ENCODE measurements at places on chromosomes 1 and 21.

GRCh38 chr1:12595757-12596006, 22.3 kb downstream of the DHRS3 start:
- no peak for DNase-seq

GRCh38 chr21:25619198-25619597, 11.9 kb upstream of the MRPL39 start:
- no peak for DNase-seq

GRCh38 chr1:214898161-214898560, 184.4 kb upstream of the KCNK2 start:
- DNase-seq = no peak

DNA sequence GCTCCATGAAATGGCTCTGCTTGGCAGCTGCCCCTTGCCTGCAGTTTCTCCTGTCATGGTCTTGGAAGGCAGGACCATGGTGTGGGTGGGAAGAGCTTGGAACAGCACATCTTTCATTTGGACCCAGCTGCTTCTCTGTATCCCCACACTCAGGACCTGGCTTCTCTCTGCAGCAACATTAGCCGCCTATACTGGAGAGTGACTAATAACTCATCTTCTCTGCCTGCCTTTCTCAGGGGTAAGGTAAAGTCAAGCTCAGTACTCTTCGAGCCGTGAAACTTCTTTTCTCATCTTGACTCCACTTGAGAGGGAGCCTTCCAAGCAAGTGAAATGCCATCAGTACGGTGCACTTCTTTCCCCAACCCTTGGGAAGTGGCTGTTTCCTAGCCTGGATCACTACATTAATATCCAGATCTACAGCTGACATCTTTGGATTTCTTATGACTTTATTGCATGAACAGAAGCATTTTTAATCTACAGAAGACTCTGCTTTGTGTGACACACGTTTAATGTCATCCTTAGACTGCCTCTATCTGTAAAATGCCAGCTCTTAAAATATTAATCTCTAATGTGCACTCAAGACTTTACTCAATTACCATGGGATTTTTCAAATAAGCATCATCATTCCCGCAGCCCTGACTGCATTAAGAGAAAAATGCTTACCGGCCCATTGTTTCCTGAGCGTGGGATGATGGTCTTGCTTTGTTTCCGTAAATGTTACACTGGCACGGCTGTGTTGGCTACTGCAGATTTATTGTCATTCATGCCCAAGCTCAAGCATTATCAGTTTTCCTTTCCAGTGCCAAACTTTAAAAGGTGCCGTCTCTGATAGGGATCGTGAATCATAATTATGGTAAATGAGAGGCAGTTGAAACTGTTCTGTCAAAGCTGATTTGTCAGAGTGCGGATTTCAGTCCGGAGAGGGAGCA, 242.9 kb downstream of the HHAT start:
- DNase-seq = no peak

GRCh38 chr21:27647401-27647800, 680.5 kb upstream of the ADAMTS5 start:
- DNase-seq = no peak

DNA sequence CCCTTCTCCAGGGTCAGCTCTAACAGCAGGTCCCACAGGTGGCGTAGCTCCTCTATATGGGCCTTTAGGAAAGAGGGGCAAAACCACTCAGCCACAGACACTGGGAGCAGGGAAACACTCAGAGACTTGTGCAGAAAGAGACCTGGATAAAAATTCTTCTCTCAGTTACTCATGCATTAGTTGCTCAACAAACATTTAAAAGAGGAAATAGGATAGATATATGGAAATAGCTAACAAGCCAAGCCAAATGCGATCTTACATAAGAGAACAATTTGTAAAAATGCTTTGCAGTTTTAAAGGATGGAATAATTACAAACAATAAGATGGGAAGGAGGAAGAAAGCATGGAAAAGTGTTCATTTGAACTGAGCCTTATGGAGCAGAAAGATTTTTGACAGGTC, 4.9 kb downstream of the SPTA1 start:
- no peak for DNase-seq

DNA sequence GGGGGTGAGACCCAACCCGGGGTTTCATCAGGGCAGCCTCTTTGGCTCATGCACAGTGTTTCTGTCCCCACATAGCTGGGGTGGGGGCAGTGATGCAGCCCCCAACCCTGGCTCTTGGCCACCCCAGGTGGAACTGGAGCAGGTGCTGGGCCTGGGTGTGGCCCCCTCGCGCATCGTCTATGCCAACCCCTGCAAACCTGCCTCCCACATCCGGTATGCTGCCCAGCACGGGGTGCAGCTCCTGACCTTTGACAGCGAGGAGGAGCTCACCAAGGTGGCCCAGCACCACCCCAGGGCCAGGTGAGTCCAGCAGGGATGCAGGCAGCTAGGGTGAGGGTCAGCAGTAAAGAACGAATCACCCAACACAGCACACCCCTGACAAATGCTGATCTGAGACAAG, 72.3 kb upstream of the TINAGL1 start:
- DNase-seq = no peak
